ENCODE measurements at places on chromosomes 5 and 9.

DNA sequence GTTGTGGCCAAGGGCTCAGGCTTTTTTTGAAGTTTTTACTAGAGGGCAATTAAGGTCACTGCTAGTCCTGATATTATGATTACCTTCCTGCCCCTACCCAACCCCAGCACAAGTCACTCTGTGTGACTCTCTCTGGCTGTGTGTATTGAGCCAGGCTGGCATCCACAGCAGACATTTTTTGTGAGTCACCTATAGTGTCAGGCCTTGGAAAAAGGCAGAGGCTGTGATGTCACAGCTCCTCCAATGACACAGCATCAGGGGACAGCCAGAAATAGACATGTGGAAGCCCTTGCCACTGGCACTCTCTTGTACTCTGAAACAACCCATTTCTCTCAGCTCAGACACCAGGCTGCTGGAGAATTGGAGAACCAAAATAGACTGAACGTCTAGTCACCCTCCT, 145.4 kb downstream of the NMUR2 start:
- DNase-seq = no peak

GRCh38 chr5:52838326-52839015, 50.8 kb downstream of the ITGA1 start:
- no peak for DNase-seq

DNA sequence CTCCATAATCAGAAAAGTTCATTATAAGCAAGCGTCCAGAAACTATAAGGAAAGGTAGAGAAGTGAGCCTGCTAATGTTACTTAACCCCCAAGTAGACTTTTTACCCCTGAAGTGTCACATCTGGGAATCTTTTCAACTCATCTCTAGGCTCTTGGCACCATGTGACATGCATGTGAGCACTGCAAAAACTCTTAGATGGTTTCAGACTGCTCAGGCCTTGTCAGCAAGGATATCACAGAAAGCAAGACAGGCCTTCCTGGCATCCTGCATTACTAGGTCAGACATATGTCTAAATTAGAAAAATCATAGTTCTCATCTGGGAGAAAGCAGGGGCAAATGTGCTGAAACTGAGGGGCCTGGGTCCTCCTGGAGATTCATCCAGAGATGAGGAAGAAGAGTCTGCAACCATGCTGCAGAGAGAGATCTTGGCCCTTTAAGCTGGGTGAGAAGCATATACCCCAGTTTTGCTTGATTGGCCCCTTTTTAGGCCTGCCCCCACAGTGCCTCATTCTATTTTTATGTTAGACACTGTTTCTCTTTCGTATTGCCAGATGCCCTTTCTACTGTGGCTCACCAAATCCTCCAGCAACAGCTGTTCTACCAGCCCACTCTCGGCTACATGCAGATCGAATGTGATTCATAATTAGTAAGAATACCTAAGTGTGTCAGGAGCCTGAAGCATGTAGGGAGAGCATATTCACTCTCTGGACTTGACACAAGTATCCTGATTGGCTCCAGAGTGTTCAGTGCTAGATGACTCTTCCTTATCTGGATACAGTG, 19.0 kb downstream of the TMEM8B start:
- peak; percentile 83 for DNase-seq

DNA sequence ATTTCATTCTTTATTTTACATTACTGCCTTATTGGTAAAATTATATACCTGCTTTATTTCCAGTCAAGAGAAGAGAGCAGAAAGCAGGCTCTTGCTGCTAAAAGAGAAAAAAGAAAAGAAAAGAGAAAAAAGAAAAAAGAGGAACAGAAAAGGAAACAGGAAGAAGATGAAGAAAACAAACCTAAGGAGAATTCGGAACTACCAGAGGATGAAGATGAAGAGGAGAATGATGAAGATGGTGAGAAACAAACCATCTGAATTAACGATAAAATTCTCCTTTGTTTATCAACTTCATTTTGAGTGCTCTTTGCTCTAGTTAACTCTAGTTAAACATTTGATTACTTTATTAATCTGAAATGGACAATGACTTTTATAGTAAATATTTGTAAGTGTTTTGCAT, 23.5 kb upstream of the EIF4EBP3 start:
- no peak for DNase-seq

DNA sequence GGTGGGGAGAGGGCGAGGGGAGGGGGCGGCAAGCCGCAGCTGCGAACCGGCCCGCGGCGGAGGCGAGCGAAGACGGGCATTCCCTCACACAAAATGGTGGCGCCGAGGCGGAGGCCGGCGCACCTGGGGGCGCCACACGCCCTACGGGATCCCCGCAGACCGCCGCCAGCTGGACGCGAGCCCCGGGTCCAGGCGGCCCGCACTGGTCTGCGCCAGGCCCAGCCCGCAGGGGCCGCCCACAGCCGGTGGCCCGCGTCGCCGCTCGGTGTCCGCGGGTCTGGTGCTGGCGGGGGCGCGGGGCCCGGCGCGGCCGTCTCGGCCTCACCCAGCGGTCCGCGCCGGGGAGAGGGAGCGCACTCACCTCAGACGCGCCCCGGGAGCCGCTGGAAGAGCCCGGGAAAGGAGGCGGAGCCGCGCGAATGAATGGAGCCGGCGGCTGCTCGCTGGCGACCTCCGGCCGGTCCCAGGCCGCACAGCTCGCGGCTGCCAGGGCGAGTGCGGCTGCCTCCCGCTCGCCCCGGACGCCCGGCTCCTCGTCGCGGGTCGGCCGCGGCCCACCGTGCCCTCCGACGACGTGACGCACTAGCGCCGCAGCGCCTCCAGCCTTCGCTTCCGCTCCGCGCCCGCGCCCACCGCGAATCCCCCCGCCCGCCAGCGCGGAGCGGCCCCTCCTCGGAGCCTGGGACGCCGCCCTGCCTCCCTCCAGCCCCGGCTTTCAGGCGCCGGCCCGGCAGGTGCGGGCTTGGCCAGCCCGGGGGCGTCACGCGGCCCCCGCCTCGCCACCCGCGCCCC, at the start of gene FAM169A:
TSS of gene FAM169A (minus strand) at position 584 of the 792 bp plus-strand sequence. CDS start 24,711 bp downstream, outside the sequence.
- peak; percentile 39 for DNase-seq

DNA sequence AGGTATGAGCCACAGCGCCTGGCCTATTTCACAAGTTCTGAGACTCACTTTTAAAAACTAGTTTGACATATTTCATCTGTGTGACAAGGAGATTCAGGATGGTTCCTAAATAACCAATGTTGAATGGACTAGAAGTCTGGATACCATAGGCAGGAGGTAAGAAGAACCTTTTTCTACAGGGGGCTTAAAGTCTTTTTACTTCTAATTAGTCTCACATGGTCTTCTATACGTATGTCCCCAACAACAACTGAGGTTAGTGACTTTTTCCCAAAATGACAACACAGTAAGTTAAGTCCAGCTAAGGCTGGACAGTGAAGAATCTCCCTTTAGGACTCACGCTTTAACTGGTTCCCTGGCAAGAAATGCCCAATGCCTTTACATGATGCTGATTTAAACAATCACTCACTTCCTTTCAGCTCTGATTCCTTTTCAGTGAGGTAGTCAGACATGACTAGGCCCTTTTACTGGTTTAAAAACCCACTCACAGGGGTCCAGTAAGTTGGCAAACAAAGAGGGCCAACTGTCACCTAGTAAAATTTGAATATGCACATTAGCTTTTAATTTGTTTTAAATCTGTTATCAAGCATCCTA, 12.1 kb upstream of the HAUS6 start:
- DNase-seq = peak; percentile 22

GRCh38 chr5:150589862-150590601, 50.4 kb upstream of the SYNPO start:
- DNase-seq = peak; percentile 72

DNA sequence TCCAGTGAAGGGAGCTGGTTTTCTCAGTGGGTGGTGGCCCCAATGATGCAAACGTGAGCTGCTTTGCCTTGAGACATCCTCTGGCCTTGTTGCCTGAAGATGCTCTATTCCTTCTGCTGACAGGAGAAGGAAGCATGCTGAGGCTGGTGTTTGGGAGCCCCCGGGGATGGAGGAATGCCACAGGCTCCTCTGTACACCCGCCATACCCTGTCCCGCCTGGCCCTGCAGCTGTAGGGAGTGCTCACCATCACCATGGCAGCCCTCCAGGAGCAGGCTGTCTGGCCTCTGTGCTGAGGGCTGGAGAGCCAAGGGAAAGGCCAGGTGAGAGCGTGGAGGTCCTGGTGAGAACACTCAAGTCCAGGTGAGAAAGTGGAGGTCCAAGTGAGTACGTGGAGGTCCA, 134.4 kb downstream of the MRPL36 start:
- no peak for DNase-seq

- DNase-seq = no peak
These were observed 27.0 kb downstream of the ALDH1A1 start for GRCh38 chr9:72925891-72926290.

- DNase-seq = no peak
These were observed 6.8 kb downstream of the HSD17B4 start for GRCh38 chr5:119458911-119459632.

GRCh38 chr9:136759001-136759400, 958 bp upstream of the LCN8 start:
- no peak for DNase-seq

- DNase-seq = no peak
These were observed 89.3 kb upstream of the SLCO4C1 start for GRCh38 chr5:102385365-102385764.

DNA sequence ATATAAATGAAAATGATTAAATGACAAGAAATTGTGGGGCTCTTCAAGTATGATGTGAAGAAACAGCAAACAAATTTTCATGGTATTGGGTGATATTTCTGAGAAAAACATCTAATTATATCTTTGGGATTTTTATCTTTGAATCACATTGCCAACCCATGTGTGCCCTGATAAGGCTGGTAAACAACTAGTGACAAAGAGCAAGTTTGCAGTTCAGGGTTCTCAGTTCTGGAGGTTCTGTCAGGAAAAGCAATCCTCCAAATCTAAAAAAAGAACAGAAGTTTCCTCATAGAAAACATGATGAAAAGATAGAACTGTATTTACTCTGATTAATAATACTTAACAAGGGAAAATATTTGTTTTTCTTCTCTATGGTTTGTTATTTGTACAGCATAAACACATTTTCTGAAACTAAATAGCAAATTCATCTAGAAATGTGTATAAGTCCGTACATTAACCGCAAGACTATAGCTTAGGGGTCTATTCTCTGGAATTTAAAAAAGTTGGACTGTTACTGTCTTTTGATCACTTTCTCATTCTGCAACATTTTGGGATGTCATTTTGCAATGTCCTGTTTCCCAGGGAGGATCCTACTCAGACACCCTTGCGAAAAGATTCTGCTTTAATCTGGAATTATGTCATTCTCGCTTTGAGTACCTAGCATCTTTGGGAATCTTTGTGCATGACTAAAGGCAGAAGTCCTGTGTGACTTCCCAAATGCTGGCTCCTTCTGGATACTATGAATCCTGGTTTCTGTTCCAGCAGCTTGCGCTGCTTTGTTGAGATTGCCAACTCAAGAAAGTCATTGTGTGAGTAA, 308.5 kb downstream of the ADGRV1 start:
- peak; percentile 43 for DNase-seq

GRCh38 chr5:157541447-157542118, 34.0 kb downstream of the ADAM19 start:
- no peak for DNase-seq

DNA sequence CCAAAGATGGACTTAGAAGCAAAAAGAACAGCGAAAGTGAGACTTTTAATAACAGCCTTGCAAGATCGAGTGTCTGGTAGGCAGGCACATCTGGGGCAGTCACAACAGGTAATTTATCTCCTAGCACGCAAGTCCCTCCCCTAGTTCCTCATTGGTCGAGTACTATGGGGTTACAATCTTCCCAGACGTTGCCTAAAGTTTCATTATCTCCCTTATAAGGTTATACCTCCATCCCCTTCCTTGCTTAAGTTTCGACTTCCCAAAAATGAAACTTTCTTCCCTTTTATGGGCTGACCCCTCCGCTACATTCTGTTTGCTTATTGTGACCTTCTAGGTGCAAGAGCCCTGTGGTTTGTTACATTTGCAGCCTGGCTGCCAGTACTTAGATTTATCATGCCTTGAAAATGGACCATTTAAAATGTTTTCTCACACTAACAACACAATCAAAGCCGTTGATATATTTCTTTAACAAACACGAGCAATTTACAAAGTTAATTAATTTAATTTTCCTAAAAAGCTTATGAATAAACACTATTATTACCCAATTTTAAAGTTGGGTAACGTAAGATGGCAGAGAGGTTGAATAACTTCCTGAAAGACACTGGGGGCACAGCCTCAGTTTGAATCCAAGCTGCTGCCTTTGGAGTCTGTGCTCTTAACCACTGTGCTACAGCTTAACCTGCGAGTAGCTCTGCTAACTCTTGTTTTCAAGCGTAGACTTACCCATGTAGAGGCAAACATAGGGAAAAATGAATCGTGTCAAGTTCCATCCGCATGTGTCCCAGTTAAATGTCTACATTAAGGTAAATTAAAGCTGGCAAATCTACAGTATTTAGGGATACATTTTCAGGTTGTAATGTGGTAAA, 91.7 kb downstream of the EDIL3 start:
- no peak for DNase-seq

- DNase-seq = no peak
These were observed 2.2 kb upstream of the MEGF9 start for GRCh38 chr9:120716483-120716882.

DNA sequence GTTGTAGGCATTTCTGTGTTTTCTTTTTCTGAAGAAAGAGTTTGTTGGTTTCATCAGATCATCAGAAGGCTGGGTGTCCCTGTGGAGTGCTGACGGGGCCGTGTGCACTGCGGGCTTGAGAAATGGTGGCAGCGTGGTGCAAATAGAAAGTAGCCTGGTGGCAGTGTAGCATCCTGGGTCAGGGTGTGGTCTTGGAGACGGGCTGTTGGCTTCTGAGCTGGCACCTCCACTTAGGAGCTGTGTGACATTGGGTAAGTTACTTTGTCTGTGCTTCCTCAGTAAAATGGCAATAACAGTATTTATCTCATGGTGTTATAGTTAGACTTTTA, 10.0 kb upstream of the NDST1 start:
- no peak for DNase-seq

DNA sequence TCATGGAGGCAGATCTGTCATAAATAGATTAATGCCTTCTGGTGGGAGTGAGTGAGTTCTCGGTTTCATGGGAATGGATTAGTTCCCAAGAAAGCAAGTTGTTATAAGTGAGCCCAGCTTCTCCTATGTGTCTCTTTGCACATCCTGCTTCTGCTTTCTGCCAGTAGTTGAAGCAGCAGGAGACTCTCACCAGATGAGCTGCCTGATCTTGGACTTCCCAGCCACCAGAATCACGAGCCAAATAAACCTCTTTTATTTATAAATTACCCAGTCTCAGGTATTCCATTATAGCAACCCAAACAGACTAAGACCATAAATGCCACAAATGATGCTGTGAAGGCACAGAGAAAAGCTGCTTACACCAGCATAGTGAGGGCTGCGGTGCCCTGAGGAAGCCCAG, 28.9 kb downstream of the BHMT start:
- DNase-seq = no peak

GRCh38 chr9:68749579-68750159, 44.6 kb downstream of the PIP5K1B start:
- DNase-seq = no peak

DNA sequence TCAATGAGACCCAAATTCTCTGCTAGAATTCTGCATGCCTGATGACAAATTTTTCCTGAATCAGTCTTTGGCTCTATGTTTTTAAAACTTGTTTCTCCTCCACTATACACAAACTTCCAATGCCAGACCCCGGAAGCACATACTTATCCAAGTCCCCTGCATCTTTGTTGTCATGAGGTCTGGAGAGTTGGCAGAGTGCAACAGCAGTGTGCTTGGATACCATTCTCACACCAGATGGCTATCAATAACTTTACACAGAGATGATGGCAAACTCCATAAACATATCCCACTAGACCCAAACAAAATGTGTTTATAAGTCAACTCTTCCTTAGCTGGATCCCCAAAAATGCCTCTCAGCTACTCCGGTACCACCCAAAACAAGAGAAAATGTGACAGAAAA, 337.7 kb upstream of the TRPC7 start:
- no peak for DNase-seq

Data from fibroblast of skin of right quadriceps (primary cell).